GM10248 (cell line): ENCODE measurements at places on chromosomes 1 and 21.
A peak's percentile ranks its signal among the peaks of the same experiment; 100 is the strongest.

GRCh38 chr1:231781892-231782291 is 155.3 kb downstream of the DISC1 start:
- DNase-seq = no peak

DNA sequence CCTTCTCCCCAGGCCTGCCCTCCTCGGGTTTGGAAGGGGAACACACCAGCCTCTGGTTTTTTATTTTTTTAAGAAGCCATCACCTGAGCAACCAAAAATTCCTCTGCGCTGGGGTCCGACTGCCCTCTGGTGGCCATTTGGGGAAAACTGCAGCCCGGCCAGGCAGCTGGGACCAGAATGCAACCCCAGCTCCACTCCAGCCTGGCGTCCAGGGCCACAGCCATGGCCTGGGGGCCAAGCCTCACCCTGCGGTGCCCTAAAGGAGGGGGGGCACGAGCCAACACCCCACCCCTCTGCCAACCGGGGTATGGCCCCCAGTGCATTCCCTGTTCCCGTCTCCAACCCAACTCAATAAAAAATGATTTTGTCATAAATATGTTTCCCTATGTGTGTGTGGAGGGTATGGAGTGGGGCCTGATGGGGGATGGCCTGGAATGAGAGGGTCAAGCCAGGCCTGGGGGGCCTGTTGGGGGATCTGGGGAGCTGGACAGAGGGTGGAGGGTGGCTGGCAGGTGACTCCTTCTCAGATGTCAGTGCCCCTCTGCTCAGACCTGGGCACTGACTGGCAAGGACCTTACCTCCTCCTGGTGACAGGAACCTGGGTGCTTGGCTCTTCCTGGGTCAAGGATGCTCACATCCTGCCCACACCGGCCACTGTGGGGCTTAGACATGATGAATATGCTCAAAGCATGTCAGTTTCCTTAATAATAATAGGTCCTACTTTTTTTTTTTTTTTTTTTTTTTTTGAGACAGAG is 3.2 kb downstream of the GPR3 start:
- peak; percentile 86 for DNase-seq

DNA sequence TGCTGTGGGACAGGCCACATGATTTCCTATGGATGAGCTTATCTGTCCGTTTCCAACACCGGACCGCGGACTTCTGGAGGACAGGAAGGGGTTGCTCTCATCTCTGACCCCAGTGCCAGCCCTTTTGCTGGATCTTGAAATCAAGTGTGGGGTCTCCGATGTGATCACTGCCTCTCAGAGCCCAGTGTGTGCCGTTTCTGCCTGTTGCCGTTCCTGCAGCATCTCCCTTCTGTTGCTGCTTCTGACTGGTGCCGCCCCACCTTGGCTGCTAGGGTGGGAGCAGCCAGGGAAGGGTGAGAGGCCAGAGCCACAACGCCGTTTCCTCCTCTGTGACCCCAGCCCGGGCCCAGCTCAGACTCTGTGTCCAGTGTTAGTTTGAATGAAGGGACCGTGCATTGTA is 67.3 kb upstream of the WNT4 start:
- DNase-seq = no peak

- peak; percentile 80 for DNase-seq
Measured at GRCh38 chr1:3483801-3484444, 29.5 kb downstream of the ARHGEF16 start.

DNA sequence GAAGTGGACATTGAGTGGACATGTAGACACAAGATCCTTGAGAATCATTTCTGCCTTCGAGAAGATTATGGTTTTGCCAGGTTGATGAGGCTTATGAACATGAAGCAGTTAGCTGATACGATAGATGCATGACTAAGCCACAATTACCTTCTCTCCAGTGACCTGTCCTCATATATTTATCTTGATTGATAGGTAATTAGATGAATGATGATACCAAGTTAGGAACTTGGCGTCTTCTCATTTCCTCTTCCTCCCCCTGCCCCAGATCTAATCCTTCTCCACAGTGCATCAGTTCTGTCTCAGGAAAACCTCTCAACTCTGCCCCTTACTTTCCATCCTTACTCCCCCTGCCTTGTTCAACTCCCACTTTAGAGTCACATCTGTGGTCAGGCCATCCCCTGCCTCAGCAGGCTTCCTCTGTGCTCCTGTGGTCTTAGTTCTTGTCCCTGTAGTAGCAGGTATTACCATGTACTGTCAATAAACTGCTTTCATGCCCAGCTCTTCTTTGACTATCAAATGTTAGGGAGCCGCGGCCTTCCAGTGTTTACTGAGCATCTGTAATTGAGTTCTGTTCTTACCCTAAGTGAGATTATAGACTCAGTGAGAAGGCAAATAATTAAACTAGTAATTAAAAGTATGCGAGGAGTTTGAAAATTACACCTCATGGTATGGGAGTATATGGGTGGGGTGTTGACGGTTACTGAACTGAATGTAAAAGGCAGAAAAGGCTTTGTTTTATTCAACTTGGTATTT is 5.1 kb downstream of the ST6GALNAC3 start:
- DNase-seq = no peak
